Progenitor cell of endocrine pancreas (in vitro differentiated cells): ENCODE measurements at places on chromosomes 3 and 15.

DNA sequence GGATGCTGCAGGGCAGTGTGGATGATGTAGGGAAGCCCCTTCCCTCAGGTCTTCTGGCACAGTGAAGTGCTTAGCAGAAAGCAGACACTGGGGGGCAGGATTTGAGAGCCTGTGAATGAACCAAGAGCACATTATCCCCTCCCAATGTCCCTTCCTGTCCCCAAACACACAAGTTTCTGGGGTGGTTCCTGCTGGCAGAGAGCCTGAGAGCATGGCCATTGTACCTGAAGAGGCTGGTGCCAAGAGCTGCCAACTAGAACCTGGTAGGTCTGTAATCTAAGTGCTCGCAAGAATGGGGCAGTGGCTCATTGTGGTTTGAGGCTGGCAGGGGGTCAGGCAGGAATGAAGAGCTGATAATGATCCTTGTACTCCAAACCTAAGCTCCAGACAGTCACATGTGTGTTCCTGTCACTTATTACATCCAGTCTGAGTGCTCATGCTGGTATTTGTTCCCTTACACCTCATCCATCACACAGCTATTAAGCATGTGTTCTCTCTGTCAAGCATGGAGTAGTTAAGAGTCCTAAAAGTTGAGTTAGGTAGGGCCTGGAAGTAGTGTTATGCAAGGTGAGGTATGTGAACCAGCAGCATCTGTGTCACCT lies 6.7 kb upstream of the CCR1 start:
- DNase-seq = no peak

GRCh38 chr3:116096631-116097030 lies 348.7 kb downstream of the LSAMP start:
- DNase-seq = no peak

GRCh38 chr3:28948685-28949084 lies 332.2 kb upstream of the RBMS3 start:
- DNase-seq = no peak

DNA sequence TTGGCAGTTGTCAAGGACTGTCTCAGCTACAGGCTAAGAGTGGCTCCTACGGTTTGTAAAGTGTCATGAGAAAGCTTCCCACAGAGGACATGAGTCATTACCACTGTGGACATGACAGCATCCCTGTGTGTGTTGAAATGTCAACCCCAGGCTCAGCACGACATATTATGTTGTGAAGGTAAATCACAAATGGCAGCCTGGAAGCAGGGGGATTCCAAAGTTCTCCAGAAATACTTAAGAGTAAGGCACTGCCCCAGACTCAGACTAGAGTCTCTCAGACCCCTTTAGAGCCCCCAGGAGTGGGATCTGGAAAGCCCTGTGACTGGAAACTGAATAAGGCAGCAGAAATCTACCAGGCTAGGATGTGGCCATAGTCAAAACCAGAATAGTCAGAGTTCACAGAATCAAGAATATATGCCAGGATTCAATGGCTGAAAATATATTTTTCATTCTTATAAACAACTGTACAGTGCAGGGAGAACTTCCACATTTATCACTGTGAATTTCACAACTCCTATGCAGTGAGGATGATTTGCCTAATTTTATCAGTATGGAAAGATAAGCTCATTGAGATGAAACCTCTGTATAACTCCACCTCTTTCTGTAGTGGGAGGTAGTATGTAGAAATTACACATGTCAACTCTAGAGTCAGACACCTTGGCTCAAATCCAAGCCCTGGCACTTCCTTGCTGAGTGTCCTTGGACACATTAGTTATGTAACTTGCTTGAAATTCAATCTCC lies 237.1 kb upstream of the CFAP20DC start:
- no peak for DNase-seq

DNA sequence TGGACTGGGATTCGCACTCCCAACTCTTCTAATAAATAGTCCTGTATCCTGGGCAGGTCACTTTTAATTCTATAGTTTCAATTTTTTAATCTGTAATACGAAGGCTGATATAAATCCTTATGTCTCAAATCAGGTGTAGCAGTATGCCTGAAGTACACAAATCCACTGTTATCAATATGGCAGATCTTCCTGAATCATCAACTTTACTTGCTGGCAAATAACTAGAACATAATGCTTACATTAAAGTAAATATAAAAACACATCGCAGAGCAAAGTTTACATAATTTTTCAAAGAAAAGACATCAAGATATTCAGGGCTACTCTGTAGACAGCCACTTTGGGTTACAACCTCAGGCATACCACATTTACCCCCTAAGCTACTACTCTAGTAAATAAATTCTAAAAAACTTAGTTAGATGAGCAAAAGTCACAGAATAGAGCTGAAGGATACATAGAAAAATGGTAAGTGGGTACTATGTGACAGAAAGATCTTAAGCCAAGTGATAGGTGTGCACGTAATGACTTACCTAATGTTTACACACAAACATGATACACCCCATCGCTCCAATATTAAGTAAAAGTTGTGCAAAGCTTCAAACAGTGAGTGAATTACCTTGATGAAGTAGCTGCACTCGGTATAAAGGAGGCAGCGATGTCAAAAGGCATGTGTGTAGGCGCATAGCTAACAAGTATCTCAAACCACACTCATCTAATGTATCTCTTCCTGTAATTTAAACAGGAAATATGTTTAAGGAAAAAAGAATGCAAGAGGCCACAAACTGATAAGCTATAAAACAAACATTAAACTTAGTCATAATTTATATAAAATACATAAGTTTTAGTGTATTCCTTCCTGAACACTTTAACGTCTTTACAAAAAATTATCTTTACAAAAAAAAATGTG lies 127.9 kb downstream of the DMXL2 start:
- DNase-seq = no peak

GRCh38 chr3:184347321-184348056 lies 10.1 kb downstream of the FAM131A start:
- no peak for DNase-seq

DNA sequence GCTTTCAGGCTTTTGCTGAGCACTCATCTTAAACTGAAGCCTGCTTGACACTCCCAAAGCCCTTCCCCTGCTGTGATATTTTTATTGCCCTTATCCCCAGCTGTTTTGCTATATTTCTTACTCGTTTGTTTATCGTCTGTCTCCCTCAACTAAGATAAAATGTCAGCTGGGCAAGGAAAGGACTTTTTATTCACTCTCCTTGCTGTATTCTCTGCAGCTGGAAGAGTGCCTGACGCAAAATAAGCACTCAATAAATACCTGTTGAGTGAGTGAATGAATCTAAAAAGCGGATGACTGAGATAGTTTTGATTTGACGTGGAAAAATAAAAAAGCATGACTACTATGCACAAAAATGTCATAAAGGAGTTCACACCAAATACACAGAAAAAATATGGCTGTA lies 84.8 kb upstream of the POMGNT2 start:
- no peak for DNase-seq

DNA sequence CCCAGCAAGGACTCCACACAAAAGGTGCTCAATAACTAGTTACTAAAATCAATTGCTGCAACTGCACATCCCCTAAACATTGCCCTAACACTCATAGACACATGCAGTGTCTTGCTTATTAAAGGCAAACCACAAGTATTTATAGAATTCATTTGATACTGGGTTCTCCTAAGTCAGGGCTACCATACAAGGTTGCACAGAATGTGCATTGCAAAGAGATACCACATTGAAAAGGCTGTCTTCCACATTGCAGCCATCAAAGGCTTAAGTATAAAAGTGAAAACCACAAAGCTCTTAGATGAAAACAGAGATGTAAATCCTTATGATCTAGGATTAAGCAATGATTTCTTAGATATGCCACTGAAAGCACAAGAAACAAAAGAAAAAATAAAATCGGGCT lies 33.6 kb upstream of the TOPAZ1 start:
- no peak for DNase-seq

GRCh38 chr15:94621736-94622135 lies 390.4 kb downstream of the MCTP2 start:
- DNase-seq = no peak

DNA sequence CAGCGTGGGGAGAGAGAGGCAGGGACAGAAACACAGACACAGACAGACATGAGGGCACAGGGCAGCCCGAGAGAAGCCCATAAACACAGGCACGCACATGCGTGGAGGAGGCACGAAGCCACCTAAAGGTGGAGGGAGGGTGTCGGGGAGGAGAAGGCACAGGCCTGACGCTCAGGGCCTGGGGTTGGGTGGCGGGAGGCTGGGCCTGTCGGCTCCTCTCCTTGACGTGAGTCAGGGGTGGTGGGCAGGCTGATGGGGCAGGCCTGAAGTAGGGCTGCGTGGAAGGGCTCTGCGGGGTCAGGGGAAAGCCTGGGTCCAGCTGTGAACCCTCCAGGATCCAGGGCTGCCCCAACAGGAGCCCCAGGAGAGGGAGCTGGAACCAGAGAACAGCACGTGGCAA lies 74.2 kb downstream of the EPHB3 start:
- no peak for DNase-seq

DNA sequence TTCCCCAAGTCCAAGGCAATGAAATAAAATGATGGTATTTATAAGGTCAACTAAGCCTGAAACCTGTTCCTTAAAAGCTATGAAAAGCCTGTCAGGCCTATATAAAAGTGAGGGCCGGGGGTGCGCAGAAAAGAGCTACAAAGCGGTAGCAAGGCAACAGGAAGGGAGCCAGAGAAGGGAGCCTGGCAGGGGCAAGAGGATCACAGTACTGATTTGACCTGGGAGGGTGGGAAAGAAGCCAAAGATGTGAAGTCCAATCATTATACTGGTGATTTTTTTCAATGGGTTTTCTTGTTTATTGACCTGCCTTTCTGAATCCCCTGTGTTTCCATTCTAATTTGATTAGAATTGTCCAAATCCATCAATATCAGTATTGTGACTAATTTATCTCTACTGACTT lies 64.3 kb upstream of the STT3B start:
- no peak for DNase-seq

DNA sequence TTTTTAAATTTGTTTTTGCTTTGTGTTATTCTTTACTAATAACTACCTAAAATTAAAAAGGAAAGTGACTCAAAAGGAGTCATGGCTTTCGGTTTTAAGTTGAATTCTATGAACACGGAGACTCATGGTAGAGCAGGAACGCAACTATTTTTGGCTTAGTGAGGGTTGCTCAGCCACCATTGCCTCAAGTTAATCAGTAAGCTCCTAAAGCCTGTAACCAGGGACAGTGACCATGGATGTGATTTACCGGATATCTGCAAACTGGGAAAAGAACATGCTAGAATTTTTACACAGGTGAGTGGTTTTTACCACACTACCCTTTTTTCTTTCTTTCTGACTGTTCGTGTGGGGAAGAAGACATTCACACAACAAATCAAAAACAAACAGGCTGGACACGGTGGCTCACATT lies 11.8 kb downstream of the SLC12A8 start:
- no peak for DNase-seq

DNA sequence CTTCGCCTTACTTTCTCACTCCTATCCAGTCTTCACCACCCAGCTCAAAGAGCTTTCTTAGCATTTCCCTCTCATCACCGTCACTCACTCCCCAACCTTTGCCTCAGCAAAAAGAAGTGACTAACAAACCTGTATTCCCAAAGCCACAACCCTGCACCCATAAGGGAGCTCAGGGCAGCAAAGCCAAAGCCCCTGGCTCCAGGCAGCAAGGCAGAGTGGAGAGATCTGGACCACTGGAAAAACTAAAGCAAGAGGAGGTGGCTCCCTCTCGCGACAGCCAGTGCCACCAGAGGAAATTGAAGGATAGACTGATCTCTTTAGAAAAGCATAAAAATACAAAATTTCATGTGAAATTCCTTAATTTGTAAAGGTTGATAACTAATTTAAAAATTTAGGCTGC lies 25.1 kb upstream of the CDCP1 start:
- DNase-seq = no peak

DNA sequence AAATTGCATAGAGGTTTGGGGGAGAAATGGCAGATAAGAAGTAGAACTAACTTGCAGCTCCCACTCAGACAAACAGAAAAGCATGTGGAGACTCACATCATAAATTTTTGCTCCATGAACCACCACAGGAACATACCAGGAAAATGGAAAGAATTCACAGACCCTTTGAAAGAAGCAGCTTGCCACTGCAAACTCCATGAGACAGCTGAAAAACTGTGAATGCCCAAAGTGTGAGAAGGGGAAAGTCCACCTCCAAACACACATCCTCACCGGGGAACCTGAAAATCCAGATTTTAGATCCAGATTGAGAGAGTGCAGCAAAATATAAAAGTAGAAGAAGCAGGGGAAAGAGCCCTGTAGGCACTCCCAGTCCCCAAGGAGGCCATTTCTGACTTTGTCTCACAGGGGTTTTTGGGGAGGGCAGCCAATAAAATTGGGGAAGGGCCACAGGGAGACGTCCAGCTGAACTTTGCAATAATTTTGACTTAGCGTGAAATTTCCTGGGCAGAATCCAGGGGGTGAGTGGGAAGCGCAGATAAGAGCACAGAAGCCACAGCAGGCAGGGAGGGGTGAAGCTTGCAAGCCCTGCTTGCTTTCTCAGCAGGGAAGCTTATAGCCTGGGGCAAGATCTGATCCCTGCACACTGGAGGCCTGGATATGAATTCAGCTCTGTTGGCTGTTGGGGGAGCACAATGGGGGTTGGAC lies 183.4 kb upstream of the UBE2E2 start:
- DNase-seq = no peak

GRCh38 chr3:32438596-32439344 lies 47.1 kb downstream of the CMTM7 start:
- no peak for DNase-seq

DNA sequence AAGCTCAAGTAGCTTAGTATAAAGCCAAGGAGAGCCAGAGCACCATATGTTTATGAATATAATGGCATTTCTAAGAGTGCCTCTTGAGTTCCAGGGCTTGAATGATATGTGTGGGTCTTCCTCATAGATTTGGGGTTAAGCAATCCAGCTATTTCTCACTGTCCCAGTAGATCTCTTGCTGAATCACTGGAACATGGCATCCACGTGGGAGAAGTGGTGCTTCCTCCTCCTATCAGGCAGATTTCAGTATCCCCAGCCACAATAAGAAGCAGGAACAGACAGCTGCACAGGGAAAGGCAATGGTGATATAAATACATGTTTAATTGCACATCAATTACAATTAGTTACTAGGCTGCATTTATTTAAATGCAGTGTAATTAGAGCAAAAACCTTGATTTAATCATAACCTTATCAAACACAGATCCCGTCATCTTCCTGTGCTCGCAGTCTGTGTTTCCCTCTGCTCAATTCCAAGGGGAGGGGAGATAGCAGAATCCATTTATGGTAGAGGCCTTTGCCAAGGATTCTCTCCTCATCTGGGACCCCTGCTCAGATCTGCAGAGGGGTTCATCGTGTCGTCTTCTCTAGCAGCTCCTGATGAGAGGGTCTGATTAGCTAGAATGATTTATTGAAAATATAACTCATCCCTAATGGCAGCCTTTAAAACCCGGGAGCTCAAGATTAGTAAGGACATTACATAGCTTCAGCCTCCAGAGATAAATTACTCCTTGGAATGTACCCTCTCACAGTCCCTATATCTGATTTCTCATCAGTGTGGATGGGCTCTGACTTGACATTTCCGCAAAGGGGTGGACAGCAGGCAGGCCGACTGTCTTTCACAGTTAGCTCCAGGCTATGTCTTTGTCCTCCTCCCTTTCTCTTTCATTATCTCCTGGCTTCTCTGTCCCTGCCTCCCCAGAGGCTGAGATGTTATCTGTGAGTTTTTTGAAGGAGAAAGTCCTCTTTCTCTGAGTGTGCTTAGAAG lies 775.9 kb downstream of the AGBL1 start:
- no peak for DNase-seq
